ENCODE measurements at places on chromosomes 6 and 20. TPM values are rescaled to one million over a fixed set of nuclear protein-coding genes. Genes with fewer than 3 reads are reported as not detected.

The ADGRF1 gene
- 0.16 TPM for total RNA-seq

The SCGN gene
- not detected for total RNA-seq

The SLC22A7 gene
- 0.59 TPM for total RNA-seq

The OVOL2 gene
- not detected for total RNA-seq

The BPIFA1 gene
- total RNA-seq: not detected

The KHDRBS2 gene
- total RNA-seq: 16.2 TPM

The HUS1B gene
- 1.5 TPM for total RNA-seq

The EBF4 gene
- 7.3 TPM for total RNA-seq

The FOXP4 gene
- total RNA-seq: 10.2 TPM

The MOCS3 gene
- total RNA-seq: 4.1 TPM

The EEF1A2 gene
- total RNA-seq: 6.4 TPM

The LY6G6F gene
- not detected for total RNA-seq

The ENPP1 gene
- total RNA-seq: 6.0 TPM

The EYS gene
- total RNA-seq: 3.7 TPM

The CYP39A1 gene
- total RNA-seq: 15.0 TPM

The PHACTR3 gene
- total RNA-seq: 41.8 TPM

The EMILIN3 gene
- total RNA-seq: 1.9 TPM

The MSH5 gene
- total RNA-seq: 34.7 TPM

The DAAM2 gene
- total RNA-seq: 2.2 TPM

The MMUT gene
- total RNA-seq: 16.4 TPM

The WFDC13 gene
- not detected for total RNA-seq

The PRKN gene
- 3.7 TPM for total RNA-seq

The HLA-DOA gene
- total RNA-seq: 3.0 TPM

The BHLHE23 gene
- not detected for total RNA-seq

The MRPS18B gene
- total RNA-seq: 59.2 TPM

The ELOVL4 gene
- total RNA-seq: 6.0 TPM

The SYNE1 gene
- total RNA-seq: 71.6 TPM

The LAMA5 gene
- 17.9 TPM for total RNA-seq

The FLRT3 gene
- 3.0 TPM for total RNA-seq

The LRRN4 gene
- total RNA-seq: 0.07 TPM

The PRR18 gene
- total RNA-seq: 0.50 TPM

The LTA gene
- not detected for total RNA-seq

The FUT9 gene
- total RNA-seq: 14.2 TPM

The CNKSR3 gene
- total RNA-seq: 2.8 TPM

The RRAGD gene
- total RNA-seq: 23.3 TPM

The KIF25 gene
- total RNA-seq: 1.2 TPM

The LST1 gene
- 0.74 TPM for total RNA-seq

The FLOT1 gene
- 85.0 TPM for total RNA-seq

The BPIFB1 gene
- not detected for total RNA-seq

The OXT gene
- total RNA-seq: not detected

The GLO1 gene
- 157 TPM for total RNA-seq

The OOEP gene
- 0.81 TPM for total RNA-seq

The EZR gene
- 43.9 TPM for total RNA-seq

The MARCKS gene
- 146 TPM for total RNA-seq

All from motor neuron (in vitro differentiated cells).